Stomach (tissue), 19 donors: ENCODE measurements at places on chromosomes 3 and 15. TPM values are rescaled to one million over a fixed set of nuclear protein-coding genes. Genes with fewer than 3 reads are reported as not detected.

- no peak for DNase-seq
Observed at GRCh38 chr3:182521339-182521738, 272.0 kb upstream of the ATP11B start.

- no peak for DNase-seq
Observed at GRCh38 chr3:120839120-120839519, 68.9 kb upstream of the STXBP5L start.

NLGN1 gene
- 10.3 TPM for total RNA-seq

DNA sequence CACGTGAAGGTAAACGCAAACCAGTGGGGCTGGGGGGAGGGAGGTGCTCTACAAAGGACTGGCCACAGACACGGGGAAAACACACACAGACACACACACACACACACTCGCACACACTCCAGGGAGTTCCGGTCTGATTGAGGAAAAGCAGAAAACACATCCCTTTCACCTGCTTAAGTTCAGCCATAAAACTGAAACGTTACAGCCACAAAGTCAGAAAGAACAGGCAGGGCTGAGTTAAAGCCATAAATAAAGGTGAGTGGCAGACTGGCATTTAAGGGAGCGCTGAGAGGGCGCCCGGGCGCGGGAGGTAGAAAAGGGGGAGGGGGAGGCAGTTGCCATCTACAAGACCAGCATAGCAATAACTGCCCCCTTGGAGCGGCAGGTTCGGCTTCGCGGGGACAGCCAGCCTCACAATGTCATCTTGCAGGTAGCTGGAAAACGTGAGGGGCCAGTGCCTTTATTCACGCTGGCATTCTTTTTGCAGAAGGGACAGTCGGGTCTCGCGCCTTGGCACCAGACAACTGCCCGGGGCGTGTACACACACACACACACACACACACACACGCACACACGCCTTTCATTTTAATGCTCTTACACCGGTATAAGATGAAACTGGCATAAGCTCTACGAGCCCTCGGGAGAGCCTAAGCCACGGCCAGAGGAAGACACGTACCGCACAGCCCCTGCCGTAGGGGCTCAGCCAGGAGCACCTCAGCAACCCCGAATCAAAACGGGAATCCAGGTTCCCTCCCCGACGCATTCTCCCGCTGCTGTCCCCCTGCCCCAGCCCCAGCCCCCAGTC lies 866 bp downstream of the TNIK start:
- DNase-seq = peak; percentile 38

BTLA gene
- total RNA-seq = not detected

- no peak for DNase-seq
Observed at GRCh38 chr3:75180945-75181298, 483.2 kb upstream of the FRG2C start.

GHRL gene
- 127 TPM for total RNA-seq

DNA sequence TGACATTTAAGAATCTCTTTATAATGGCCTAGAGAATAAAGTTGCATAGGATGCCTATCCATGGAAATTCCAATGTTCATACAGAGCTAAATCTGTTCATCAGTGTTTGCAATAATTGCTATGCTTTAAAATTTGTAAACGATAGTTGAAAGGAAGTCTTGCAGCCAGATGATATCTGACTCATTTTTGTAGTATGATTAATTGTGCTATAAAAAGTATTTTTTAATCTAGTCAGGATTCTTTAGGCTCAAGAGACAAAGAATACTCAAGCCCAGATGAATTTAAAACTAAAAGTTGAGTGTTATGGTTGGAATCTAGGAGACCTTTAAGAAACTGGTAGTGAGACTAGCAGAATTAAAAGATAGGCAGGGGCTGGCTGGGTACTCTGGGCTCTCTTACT lies 50.5 kb downstream of the SUCNR1 start:
- DNase-seq = no peak

GRCh38 chr3:106338582-106339214 lies 469.9 kb upstream of the CBLB start:
- DNase-seq = no peak

DNA sequence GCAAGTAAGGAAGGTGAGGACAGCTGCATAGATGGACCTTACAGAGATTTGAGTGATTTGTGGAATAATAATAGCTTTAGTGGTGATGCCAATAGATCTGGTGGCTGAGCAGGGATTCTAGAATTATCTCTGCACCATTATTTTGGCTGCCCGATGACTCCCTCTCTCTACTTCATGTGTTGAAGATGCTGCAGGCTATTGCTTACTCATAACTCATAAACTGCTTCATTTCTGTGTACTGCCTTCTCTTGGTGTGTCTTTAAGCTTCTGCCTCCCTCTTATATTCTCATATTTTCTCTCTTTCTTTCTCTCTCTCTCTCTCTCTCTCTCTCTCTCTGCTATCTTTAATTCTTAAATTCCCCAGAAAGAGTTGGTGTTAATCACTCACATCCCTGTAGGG lies 256.0 kb upstream of the TRIM42 start:
- no peak for DNase-seq

GRCh38 chr3:104126463-104126862 lies 1240.2 kb upstream of the ALCAM start:
- no peak for DNase-seq

ITGA11 gene
- total RNA-seq = 0.58 TPM

- DNase-seq = no peak
Observed at GRCh38 chr15:75140080-75140879, 61.4 kb upstream of the C15orf39 start.

- DNase-seq = no peak
Observed at GRCh38 chr3:70614111-70614510, 301.7 kb upstream of the MDFIC2 start.

GRCh38 chr3:63060412-63060811 lies 185.2 kb upstream of the CADPS start:
- DNase-seq = no peak

PEX5L gene
- not detected for total RNA-seq

GRCh38 chr3:99895131-99895696 lies 77.6 kb downstream of the CMSS1 start:
- DNase-seq = no peak

ADAMTSL3 gene
- total RNA-seq = 8.0 TPM
